Breast epithelium (tissue), 4 donors: ENCODE measurements at places on chromosomes 6 and 20. TPM values are rescaled to one million over a fixed set of nuclear protein-coding genes. Genes with fewer than 3 reads are reported as not detected.

The MUC22 gene
- not detected for total RNA-seq

DNA sequence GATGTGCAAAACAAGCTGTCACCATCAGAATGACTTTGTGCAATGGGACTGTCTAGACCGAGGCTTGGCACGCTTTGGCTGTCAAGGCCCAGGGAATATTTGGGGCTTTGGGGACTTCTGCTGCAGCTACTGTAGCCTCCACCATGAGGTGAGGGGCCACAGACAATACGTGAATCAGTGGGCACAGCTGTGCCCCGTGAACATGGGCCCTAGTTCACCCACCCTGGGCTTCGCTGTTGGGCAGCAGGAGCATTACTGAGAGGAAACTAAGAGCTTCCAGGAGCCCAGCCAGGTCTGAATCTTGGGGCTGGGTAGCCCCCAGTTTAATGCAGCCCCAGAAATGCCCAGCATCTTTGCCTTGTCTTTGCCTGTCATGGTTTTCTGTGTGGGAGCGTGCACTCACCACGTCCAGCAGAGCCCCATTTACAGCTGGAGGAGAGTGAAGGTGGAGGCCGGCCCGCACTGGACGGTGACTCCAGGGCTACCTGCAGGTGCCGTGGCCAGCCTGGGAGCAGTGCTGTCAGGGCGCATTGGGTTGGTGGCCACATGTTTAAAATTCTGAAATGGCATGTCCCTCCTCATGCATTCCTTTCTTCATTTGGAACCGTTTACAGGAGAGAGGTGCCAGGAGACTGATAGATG, 34.7 kb downstream of the DUSP22 start:
- no peaks in the 10 kb centered on the region for H3K27me3 ChIP-seq
- H3K27ac ChIP-seq: peak overlapping the region; percentile 34
- no peak for DNase-seq
- no peaks in the 10 kb centered on the region for H3K36me3 ChIP-seq

- H3K27ac ChIP-seq: no peak overlapping the region
- H3K4me3 ChIP-seq: no peak overlapping the region
- no peaks in the 10 kb centered on the region for H3K4me1 ChIP-seq
- no peaks in the 10 kb centered on the region for H3K27me3 ChIP-seq
These were observed 148.8 kb upstream of the PROKR2 start for GRCh38 chr20:5465604-5465927.

GRCh38 chr6:50276771-50277261, 227.1 kb upstream of the DEFB112 start:
- no peak overlapping the region for H3K27ac ChIP-seq
- DNase-seq: no peak
- H3K4me1 ChIP-seq: no peaks in the 10 kb centered on the region
- no peaks in the 10 kb centered on the region for H3K27me3 ChIP-seq
- H3K4me3 ChIP-seq: no peak overlapping the region

The CYP21A2 gene
- 14.1 TPM for total RNA-seq

The KIF25 gene
- not detected for total RNA-seq

DNA sequence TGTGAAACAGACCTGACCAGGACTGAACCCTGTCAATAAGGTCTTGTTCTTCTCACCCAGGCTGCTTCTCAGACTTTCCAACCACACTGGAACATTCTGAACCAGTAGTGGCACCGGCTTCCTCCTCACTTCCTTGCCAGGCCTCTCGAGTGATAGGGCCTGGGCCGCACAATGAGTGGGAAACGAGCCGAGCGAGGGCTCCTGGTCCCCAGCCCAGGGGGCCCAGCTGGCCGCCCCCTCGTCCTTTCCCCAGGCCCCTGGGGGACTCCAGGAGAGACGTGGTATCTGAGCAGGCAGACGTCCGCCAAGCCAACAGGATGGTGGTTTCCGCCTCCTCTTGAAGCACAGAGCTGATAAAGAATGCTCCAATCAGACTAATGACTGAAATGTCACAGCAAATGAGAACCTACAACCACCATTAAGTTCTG, 117.9 kb downstream of the GMDS start:
- no peaks in the 10 kb centered on the region for H3K36me3 ChIP-seq
- H3K27ac ChIP-seq: peak overlapping the region; percentile 36
- H3K27me3 ChIP-seq: no peaks in the 10 kb centered on the region
- H3K4me1 ChIP-seq: no peaks in the 10 kb centered on the region
- DNase-seq: no peak

The BAK1 gene
- total RNA-seq: 6.7 TPM

GRCh38 chr6:32659856-32660595, 6.4 kb downstream of the HLA-DQB1 start:
- H3K27ac ChIP-seq: no peak overlapping the region
- DNase-seq: no peak
- H3K36me3 ChIP-seq: no peaks in the 10 kb centered on the region
- H3K27me3 ChIP-seq: no peaks in the 10 kb centered on the region

DNA sequence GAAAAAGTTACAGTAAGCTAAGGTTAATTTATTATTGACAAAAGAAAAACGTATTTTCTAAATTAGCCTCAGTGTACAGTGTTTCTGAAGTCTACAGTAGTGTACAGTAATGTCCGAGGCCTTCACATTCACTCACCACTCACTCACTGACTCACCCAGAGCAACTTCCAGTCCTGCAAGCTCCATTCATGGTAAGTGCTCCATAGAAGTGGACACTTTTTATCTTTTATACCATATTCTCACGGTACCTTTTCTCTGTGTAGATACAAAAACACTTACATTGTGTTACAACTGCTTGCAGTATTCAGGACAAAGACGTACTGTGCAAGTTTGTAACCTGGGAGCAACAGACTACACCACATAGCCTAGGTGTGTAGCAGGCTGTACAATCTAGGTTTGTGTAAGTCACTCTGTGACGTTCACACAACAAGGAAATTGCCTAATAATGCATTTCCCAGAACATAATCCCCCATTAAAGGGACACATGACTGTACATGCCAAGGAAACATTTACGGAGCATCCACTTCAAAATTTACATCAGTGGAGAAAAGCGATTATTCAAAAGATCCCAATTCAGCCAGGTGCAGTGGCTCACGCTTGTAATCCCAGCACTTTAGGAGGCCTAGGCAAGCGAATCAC, 133.4 kb downstream of the BANF2 start:
- H3K27me3 ChIP-seq: no peaks in the 10 kb centered on the region
- H3K27ac ChIP-seq: no peak overlapping the region
- H3K36me3 ChIP-seq: no peaks in the 10 kb centered on the region
- DNase-seq: no peak
- no peaks in the 10 kb centered on the region for H3K4me1 ChIP-seq

DNA sequence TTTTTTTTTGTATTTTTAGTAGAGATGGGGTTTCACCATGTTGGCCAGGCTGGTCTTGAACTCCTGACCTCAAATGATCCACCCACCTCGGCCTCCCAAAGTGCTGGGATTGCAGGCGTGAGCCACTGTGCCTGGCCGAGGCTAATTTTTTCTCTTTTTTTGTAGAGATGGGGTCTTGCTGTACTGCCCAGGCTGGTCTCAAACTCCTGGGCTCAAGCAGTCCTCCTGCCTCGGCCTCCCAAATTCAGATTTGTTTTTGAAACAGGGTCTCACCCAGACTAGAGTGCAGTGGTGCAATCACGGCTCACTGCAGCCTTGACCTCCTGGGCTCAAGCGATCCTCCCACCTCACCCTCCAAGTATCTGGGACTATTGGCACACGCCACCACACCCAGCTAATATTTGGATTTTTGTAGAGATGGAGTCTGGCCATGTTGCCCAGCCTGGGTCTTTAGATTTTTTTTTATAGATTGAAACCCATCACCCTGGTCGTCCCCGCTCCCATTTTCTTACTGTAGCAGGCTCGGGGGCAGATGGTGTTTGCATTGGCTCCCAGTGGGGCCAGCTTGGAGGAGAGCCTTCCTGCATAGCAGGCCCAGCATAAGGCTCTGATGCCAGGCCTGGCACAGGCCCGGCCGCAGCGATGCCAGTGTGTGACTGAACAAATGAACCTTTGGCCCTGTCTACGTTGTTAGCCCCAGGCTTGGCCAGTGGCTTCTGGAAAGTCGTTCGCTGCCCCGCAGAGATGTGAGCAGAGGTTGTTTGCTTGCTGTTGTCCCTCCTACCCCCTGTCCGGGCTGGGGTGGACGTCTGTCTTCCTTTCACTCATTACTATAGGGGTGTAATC, 4.3 kb upstream of the MTG2 start:
- H3K27ac ChIP-seq: no peak overlapping the region
- H3K4me3 ChIP-seq: no peak overlapping the region
- H3K36me3 ChIP-seq: no peaks in the 10 kb centered on the region
- no peak for DNase-seq
- H3K27me3 ChIP-seq: no peaks in the 10 kb centered on the region

The POPDC3 gene
- total RNA-seq: 0.98 TPM

The RHAG gene
- not detected for total RNA-seq

The SGK2 gene
- total RNA-seq: 8.2 TPM

DNA sequence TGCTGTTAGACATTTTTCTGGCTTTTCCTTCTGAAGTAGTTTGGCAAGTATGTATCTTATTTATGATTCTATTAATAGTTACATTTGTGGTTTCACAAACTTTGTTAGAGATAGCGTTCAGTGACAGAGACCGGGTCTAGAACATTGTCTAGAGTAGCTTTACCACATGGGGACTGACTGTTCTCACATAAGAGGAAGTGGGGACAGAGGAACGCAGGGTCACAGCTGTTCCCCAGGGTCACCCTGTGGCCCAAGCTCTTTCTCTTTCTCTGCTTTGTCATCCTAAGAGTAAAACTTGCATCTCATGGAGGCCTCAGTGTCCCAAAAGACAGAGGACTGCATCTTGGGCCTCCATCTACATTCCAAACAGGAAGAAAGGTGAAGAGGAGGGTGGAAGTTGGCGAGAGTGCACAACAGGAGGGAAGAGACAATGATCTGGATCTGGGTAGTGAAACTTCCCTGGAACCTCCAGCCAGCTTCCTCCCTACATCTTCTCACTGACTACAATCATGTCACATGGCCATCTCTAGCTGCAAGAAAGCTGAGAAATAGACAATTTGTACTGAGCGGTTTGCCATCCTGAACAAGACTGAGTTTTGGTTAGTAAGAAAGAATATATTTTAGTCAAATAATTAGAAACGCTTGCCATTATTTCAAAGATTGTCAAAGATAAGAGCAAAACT, 645.8 kb upstream of the ARID1B start:
- no peak for DNase-seq
- H3K36me3 ChIP-seq: no peaks in the 10 kb centered on the region
- H3K27ac ChIP-seq: no peak overlapping the region
- H3K4me3 ChIP-seq: no peak overlapping the region

GRCh38 chr6:4169028-4169789, 33.8 kb upstream of the ECI2 start:
- no peak for DNase-seq
- H3K4me3 ChIP-seq: no peak overlapping the region
- no peaks in the 10 kb centered on the region for H3K27me3 ChIP-seq

DNA sequence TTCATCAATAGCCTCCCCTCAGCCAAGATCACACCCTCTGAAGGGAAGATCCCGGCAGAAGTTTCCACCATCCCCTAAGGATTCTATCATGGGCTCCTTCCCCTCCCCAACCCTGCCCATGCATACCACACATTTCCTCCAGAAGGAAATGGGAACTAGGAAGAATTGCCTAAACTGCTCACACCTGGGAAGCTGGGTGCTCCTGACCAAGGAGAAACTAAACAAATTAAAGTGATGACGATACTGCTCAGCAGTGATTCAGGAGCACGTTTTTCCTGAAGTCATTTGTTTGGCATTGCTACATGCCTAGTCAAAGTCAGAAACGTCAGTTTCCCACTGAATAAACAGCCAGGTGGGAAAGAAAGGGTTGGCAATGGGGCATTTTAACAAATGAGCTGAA, 136.1 kb upstream of the CDYL start:
- H3K4me1 ChIP-seq: no peaks in the 10 kb centered on the region
- no peak overlapping the region for H3K27ac ChIP-seq
- H3K4me3 ChIP-seq: no peak overlapping the region
- DNase-seq: no peak
- no peaks in the 10 kb centered on the region for H3K27me3 ChIP-seq
- no peaks in the 10 kb centered on the region for H3K36me3 ChIP-seq

The PNPLA1 gene
- total RNA-seq: not detected

- H3K27me3 ChIP-seq: no peaks in the 10 kb centered on the region
- DNase-seq: no peak
- no peaks in the 10 kb centered on the region for H3K36me3 ChIP-seq
- H3K27ac ChIP-seq: peak overlapping the region; percentile 75
- H3K4me3 ChIP-seq: peak overlapping the region; percentile 33
These were observed 159.6 kb downstream of the SASH1 start for GRCh38 chr6:148502083-148502772.

The ANKEF1 gene
- total RNA-seq: 7.3 TPM

The FOXO3 gene
- total RNA-seq: 107 TPM

The TRMT11 gene
- 48.3 TPM for total RNA-seq

- H3K27ac ChIP-seq: no peak overlapping the region
- no peak overlapping the region for H3K4me3 ChIP-seq
- H3K36me3 ChIP-seq: no peaks in the 10 kb centered on the region
- DNase-seq: no peak
These were observed 25.5 kb upstream of the IL20RA start for GRCh38 chr6:137070303-137070702.

GRCh38 chr6:156933201-156934068, 156.3 kb downstream of the ARID1B start:
- no peaks in the 10 kb centered on the region for H3K36me3 ChIP-seq
- peak overlapping the region; percentile 79 for H3K27ac ChIP-seq
- no peaks in the 10 kb centered on the region for H3K4me1 ChIP-seq
- H3K4me3 ChIP-seq: peak overlapping the region; percentile 0
- no peak for DNase-seq
- no peaks in the 10 kb centered on the region for H3K27me3 ChIP-seq

- no peak overlapping the region for H3K4me3 ChIP-seq
- H3K4me1 ChIP-seq: no peaks in the 10 kb centered on the region
- H3K27ac ChIP-seq: no peak overlapping the region
- no peak for DNase-seq
These were observed 15.7 kb upstream of the PRIM2 start for GRCh38 chr6:57301757-57302156.

GRCh38 chr20:50242863-50243609, 52.4 kb downstream of the CEBPB start:
- H3K4me1 ChIP-seq: no peaks in the 10 kb centered on the region
- H3K4me3 ChIP-seq: peak overlapping the region; percentile 46
- no peaks in the 10 kb centered on the region for H3K36me3 ChIP-seq
- no peaks in the 10 kb centered on the region for H3K27me3 ChIP-seq
- DNase-seq: peak; percentile 88

The CRISP2 gene
- not detected for total RNA-seq

GRCh38 chr6:133743621-133744020, 145.3 kb upstream of the TCF21 start:
- no peaks in the 10 kb centered on the region for H3K36me3 ChIP-seq
- DNase-seq: no peak
- no peaks in the 10 kb centered on the region for H3K27me3 ChIP-seq
- H3K4me1 ChIP-seq: no peaks in the 10 kb centered on the region
- H3K4me3 ChIP-seq: no peak overlapping the region

DNA sequence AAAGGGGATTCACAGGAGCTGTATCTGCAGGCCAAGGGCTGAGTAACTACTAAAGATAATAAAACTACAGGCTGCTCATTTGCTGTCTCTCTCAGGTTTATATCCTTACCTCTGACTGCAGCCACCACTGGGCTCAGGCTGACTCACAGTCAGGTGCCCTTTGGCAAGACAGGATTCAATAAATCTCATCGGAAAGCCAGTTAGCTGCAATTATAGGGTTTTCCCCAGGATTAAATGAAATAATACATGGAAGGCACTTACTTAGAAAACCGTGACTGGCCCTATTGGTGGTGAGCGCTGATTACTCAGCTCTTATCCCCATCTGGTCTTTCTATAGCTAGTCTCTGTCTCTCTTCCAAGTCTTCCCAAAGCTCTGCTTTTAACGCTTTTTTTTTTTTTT, 26.4 kb downstream of the RMND1 start:
- H3K27ac ChIP-seq: no peak overlapping the region
- no peaks in the 10 kb centered on the region for H3K36me3 ChIP-seq
- no peaks in the 10 kb centered on the region for H3K4me1 ChIP-seq

The EEF1A2 gene
- 0.48 TPM for total RNA-seq

GRCh38 chr20:38301309-38301708, 2.6 kb upstream of the BPI start:
- no peak for DNase-seq
- no peak overlapping the region for H3K27ac ChIP-seq
- no peaks in the 10 kb centered on the region for H3K27me3 ChIP-seq
